ENCODE measurements at places on chromosomes 7 and 10.

- no peak for DNase-seq
Measured at GRCh38 chr7:36346260-36346831, 43.3 kb upstream of the ANLN start.

DNA sequence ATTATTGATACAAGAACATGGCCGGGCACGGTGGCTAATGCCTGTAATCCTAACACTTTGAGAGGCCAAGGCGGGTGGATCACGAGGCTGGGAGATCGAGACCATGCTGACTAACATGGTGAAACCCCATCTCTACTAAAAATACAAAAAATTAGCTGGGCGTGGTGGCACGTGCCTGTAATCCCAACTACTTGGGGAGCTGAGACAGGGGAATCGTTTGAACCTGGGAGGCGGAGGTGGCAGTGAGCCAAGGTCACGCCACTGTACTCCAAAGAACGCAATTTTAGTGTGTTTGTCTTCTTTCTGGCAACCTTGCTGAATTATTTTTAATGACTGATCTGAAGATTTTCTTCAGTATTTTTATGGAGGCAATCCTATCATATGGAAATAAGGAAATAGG lies 46.2 kb downstream of the IDE start:
- DNase-seq = no peak

- DNase-seq = no peak
Measured at GRCh38 chr10:12709521-12709963, 292.0 kb downstream of the CCDC3 start.

DNA sequence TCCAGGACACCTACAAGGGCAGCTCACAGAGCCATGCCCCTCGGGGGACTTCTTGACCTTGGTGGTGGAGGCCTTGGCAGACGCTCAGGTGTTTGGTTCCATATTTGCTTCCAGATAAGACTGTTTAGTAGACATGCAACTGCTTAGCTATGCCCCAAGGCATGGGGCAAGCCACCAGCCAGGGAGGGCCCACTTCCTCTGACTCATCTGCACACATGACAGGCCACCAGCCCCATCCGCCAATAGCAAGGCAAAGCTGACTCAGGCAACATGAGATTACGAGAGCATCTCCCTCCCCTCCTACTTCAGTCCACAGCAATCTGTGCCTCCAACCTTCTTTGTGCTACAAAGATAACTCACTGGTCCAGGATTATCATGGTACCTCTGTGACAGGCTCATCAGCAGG lies 54.9 kb downstream of the KCNMA1 start:
- DNase-seq = no peak

GRCh38 chr10:124534826-124535601 lies 73.4 kb downstream of the LHPP start:
- DNase-seq = no peak

- peak; percentile 84 for DNase-seq
Measured at GRCh38 chr7:138008588-138009349, 6.9 kb upstream of the CREB3L2 start.

- no peak for DNase-seq
Measured at GRCh38 chr10:63515002-63515763, 6.0 kb upstream of the REEP3 start.

DNA sequence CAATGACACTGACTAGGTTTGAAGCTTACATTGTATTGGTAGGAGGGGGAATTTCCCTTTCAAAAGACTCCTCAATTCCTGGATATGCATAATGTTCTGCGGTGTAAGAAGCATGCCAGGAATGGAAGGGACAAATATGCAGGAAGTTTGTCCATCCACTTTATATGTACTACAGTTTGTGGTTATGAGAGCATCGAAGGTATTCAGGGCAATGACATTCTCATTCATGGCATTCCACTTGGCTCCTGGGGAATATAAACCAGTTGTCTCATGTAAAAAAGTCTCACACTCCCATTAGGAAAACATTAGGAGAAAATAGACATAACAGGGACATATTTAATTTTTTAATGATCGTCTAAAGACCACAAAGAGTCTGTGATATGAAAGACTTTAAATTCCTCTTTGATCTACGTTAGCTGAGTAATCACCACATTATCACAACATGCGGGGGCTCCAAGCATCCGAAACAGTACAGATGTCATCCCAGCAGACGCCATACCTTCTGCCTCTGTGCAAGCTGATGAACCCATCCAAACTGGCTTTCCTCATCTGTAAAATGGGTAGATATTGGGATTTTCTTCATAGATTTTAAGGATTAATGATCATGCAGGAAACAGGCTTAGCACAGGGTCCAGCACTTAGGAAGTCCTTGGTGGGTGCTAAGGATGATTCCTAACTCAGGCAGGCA lies 675.3 kb downstream of the INHBA start:
- DNase-seq = no peak

DNA sequence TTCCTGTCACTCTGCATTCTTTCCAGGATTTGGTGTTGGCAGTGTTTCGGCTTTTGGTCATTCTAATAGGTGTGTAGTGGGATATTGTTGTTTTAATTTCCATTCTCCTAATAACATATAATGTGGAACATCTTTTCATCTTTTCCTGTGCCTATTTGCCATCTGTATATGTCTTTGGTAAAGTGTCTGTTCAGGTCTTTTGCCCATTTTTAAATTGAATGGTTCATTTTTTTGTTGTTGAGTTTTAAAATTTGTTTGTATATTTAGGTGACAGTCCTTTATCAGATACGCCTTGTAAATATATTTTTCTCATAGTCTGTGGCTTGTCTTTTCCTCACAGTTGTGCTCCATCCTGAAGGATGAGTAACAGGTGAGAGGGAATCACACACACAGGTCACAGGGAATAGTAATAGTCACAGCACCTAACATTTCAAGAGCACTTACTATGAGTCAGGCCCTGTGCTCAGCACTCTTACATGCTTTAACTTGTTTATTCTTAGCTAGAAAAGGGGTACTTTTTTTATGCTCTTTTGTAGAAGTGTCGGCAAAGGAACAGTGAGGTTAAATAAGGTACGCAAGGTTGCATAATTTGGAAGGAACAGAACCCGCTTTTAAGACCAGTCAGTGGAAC lies 117.1 kb upstream of the GATA3 start:
- DNase-seq = no peak

DNA sequence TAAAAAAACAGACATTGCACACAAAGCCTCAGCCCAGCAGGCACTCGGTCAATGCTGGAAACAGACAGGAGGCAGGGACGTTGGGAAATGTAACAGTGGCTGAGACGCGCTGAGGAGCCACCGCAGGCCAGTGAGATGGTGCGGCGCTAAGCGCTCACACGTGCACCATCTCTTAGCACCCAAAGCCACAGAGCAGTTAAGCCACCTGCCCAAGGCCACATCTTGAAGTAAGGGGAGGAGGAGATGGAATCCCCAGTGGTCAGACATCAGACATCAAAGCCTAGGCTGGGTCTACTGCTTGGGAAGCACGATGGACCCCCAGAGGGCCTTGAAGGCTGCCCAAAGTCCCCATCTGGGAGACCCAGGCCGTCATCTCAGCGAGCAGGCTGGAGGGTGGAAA lies 15.6 kb downstream of the LAT2 start:
- DNase-seq = no peak

- DNase-seq = no peak
Measured at GRCh38 chr7:158742065-158742821, 37.6 kb upstream of the NCAPG2 start.

GRCh38 chr10:92757066-92757710 lies 67.4 kb downstream of the HHEX start:
- peak; percentile 56 for DNase-seq

GRCh38 chr10:91549262-91549661 lies 83.6 kb downstream of the PPP1R3C start:
- DNase-seq = no peak

- DNase-seq = no peak
Measured at GRCh38 chr10:107727767-107728317, 563.3 kb upstream of the SORCS1 start.

DNA sequence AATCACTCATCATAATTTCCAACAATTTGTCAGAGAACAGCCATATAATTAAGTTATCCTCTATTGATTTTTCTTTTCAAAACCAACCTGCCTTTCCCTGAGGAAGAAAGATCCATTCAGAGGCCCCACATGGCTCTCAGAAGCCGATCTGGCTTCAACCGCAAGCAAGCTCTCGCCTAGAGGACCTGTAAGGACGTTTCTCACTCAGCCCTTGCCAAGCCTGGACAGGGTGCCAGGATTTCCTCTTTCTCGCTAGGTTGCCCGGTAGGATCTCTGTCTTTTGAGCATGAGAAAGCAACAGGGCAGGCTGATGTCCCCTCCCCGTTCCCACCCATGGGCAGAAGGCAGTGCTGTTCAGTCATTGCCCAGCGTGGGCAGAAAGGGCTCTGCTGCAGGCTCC lies 13.0 kb downstream of the AIFM2 start:
- DNase-seq = no peak

GRCh38 chr7:37756797-37757551 lies 73.4 kb downstream of the GPR141 start:
- no peak for DNase-seq

DNA sequence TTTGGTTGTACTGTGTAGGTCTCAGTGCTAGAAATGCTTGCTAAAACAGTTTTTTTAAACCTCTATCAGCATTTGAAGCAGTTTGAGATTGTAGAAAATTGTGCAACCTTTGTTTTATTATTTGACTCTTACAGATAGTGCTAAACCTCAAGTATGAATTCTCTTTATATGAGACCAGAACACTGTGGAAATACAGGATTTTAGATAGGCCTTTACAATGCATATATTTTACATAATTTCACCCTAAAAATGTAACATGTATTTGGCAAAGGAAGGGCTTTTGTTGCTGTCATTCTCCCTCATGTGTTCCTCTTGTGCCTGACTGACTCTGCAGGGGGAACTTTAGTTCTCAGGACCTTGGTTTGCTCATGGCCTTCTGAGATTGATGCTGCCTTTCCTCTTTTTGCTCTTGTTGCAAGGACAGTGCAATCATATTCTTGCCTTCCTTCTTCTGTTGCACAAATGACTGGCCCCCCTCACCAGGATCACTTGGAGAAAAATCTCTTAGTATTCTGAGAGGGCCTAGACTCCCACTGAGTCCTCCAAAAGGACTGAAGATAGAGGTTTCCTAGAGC lies 188.7 kb downstream of the PPP1R9A start:
- peak; percentile 32 for DNase-seq

DNA sequence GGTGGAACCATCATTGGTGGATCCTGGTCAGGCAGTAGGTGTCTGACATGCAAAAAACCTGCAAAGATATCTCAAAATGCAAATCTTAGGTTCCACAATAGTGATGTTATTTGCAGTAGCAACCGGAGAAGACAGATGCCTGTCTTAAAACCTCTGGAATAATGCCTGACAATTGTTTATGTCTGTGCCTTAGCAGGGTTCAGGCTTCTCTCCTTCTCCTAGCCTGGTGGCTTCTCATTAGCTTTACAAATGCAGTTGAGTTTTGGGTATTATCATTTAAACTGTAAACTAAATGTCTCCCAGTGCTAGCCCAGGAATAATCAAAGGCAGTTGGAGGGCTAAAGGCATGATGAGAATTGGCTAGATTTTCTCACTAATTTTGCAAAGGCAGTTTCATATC lies 146.3 kb upstream of the NRG3 start:
- no peak for DNase-seq

DNA sequence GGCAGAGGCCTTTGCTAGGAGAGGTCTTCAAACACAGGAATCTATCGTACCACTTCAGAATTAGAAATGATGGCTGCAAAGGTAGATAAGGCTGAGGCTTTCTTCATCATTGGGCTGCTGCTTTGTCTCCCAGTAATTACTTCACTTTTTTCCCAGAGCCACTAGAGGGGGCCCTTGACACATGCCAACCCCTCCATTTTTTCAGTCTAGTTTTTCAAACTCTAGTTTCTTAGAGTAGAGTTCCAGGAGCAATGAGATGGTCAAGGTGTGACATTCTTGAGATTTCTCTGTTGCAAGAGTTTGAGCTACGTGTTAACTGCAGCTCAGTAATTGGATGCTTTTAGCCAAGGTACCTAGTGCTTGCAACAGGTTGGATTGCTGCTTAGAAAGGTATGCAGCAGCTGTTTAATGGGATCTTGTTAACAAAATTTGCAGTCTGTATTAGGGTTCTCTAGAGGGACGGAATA lies 33.8 kb upstream of the RBM20 start:
- peak; percentile 54 for DNase-seq

DNA sequence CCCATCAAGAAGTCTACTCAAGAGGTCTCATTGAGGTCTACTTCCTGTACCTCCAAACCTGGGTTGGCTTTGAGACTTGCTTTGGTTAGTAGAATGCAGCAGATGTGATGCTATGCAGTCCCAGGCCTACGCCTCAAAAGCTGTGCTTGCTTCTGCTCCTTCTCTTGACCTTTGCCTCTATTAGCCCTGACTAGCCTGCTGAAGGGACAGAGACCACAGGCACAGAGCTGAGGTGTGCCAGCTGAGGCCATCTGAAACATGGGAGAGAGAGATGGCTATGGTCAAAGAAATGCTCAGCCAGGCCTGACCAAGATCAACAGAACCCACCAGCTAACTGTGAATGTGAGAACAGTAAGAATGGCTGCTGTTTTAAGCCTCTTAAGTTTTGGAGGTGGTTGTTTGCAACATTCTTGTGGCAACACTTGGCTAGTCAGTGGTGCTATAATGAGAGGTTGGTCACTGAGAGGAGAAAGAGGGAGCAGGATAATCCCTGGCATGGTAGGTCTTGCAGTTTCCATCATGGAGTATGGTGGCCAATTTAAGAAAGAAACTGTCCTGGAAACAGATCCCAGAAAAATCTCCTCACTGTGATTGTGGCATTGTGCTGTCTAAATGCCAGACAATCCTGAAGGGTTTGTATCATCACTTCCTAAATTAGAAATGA lies 176.1 kb upstream of the PHYHIPL start:
- peak; percentile 37 for DNase-seq

- DNase-seq = no peak
Measured at GRCh38 chr7:140160308-140160707, 16.5 kb downstream of the KDM7A start.

GRCh38 chr7:129990403-129991192 lies 37.8 kb upstream of the UBE2H start:
- DNase-seq = no peak

DNA sequence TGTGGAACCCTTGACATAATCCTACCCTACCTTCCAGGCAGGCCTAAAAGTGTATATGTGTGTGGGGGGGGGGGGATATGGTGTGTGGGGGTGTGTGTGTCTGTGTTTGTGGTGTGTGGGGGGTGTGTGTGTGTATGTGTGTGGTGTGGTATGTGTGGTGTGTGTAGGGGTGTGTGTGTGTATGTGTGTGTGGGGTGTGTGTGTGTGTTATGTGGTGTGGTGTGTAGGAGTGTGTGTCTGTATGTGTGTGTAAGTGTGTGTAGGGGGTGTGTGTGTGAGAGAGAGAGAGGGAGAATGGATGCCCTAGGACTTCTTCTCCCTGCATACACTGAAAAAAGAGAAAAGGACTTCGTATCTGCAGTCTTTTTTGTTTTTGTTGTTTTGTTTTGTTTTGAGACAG lies 12.3 kb upstream of the IMPDH1 start:
- no peak for DNase-seq

DNA sequence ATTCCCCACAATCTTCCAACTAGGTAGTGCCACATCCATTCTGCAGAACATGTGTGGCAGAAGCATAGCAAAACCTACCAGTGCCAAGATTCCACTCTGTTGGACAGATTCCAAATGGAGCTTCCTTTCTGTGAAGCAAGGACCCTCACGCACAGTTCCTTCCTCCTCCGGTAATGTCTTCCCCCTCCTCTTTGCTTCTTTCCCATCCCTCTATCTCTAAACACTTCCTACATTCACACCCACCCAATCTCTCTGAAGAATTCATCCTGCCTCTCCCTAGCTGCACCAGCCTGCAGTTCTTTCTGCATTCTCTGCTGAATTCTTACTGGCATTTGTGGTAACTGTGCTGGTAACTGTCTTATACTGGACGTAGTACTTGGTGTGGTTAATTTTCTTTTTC lies 124.9 kb downstream of the RNLS start:
- DNase-seq = no peak

Data from hippocampal formation (tissue), 2 donors.